ENCODE measurements at places on chromosomes 2 and 18.

DNA sequence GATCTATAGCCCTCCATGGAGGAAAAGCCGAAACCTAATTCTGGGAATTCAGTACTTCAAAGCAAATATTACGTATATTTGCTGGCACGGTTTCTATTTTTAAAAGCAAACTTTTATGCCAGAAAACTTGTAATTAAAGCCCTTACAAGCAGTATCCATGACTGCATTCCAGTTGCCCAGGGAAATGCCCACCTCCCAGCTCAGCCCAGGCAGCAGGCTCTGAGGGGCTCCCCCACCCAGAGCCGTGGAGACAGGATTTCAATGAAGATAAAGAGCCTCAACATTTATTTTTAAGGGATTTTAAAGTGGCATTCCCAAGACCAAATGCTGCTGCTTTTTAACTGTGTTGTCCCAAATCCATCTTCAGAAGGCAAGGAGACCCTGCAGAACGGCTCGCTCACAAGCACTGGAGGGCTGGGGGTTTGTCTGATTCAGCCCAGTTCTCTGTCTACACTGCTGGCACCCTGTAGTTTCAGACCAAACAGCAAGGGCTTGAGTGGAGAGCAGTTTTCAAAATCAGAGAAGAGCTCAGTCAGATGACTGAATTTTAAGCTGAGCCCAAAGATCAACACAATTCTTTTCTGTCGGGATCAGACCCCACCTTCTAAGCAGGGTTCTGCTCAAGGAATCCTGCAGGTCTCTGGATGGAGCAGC is 105.1 kb downstream of the KCNF1 start:
- no peak for DNase-seq

- DNase-seq, result no peak
These were observed 1408.2 kb upstream of the PIK3C3 start for GRCh38 chr18:40546875-40547274.

DNA sequence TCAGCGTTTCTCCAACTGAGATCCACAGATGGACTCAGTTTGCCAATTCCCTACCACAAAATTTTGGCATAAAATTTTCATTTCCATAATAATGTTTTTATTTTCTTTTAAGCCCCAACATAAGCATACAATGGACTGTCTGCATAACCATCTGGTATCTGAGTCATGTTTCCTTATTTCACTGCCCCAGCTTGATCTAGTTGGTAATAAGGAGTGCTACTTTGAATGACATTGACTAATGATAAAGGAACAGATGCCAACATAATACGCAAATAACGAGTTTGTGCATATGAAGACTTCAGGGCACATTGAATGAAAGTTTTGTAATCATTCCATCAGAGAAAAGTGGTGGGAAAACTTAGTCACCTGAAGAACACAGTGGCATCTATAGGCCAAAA is 8.8 kb upstream of the MBD2 start:
- DNase-seq, result no peak

DNA sequence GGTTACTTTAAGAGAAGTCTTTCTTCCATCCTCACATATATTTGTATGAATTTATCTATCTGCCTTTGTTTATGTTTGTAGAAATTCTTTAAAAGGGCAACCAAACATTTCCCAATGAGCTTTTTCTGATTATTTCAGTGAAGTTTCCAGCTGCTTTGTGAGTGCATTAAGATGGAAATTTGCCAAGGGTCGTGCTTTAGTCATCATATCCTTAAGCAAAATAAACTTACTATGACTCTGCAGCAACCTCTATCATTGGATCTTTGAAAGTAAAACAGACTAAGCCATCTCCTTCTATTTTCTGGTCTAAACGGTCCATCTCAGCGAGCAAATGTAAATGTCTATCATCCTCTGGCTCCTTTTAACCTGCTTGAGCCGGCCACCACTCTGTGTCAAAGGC is 489.3 kb downstream of the SOX11 start:
- no peak for DNase-seq

DNA sequence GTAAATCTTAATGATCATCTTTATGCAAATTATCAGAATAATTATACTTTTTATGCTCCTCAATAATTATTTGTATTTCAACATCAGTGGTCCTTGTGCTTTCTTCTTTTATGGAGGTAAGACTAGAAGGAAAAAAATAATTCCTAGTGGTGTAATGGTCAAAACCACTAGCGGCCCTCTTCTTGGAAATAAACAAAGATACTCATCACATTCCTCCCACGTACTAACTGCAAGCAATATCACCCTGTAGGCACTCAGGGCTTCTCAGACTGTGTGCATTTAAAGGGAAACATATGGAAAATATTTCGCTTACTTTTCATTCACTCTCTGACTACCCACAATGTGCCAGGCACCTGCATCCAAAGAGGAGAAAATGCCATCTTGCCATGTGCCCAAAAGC is 263.7 kb downstream of the DOK6 start:
- no peak for DNase-seq

DNA sequence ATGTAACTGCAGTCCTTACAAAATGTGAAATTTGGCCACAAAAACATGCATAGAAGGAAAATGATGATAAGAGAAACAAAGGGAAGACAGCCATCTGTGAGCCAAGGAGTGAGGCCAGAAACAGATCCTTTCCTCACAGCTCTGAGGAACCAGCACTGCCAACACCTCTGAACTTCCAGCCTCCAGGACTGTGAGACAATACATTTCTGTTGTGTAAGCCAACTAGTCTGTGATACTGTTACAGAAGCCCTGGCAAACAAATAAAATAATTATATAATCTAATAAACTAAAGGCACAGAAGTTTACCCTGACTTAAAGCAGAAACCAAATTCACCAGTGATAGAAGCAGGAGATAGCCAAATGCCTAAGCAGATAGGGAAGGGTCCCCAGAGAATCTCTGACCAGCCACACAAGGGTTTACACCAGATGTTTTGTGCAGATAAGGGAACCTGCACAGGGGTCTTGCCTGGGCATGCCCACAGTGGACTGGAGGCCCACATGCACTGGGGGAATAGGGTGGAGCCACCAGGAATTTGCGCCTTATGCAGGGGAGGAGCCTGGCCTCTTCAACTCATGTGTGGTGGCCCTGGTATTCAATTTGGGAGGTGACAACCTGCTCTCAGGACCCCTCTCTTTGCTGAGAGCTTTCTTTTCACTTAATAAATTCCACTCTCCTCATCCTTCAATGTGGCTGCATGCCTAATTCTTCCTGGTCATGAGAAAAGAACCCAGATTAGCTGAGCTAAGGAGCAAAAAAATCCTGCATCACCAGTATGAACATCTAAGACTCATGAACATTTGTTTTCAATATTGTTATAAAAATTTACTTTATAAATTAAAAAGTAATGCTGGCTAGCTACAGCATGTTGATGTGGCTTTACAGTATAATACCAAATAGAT is 3.8 kb upstream of the GCC2 start:
- no peak for DNase-seq

- DNase-seq, result no peak
These were observed 28.2 kb upstream of the BIN1 start for GRCh38 chr2:127134833-127135830.

DNA sequence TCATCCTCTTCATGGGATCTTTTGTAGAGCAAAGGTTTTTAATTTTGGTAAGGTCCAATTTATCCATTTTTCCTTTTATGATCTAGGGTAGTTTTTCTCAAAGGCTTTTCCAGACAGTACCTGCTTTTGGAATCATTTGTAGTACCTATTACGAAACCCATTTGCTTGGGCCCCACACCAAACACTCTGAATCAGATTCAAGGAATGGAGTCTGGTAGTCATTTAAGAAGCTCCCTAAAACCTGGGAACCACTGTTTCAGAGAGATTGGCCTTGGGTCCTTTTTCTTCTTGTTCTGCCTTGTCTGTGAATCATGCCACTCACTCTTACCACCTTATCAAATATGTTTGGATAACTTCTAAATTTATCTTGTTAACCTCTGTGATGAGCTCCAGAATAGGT is 40.3 kb downstream of the OSBPL6 start:
- no peak for DNase-seq

DNA sequence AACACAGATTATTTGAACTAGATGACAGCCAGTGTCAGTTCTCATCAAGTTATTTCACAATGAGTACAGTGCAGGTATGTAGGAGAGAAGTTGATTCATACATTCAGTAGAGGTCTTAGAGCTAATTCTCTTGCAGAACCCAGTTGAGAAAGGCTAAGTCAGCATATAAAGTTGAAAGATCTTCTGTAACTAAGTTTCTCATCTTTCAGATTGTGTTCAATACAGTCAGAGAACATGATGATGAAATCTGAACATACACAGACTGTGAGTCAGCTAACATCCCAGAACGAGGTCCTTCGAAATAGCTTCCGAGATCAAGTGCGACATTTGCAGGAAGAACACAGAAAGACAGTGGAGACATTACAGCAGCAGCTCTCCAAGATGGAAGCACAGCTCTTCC is 41.9 kb upstream of the LIMS1 start:
- no peak for DNase-seq

GRCh38 chr2:239835056-239835455 is 190.1 kb downstream of the NDUFA10 start:
- peak; percentile 6 for DNase-seq

DNA sequence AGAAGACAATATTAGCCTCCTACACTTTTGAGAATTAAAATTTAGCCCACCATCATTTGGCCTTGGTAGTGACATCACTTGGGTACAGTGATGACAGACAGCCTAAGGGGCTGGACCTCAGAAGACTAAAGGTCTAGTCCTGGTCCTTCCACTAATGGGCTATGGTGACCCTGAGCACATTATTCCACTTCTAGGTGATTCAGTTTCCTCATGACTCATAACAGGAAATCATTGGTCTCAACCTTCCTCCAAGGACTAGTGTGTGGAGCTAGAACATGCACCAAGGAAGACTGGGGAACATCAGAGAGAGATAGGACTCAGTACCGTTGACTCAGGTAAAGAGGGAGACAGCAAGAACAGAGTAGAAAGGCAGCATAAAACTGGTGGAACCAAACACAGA is 64.0 kb downstream of the TFCP2L1 start:
- no peak for DNase-seq

DNA sequence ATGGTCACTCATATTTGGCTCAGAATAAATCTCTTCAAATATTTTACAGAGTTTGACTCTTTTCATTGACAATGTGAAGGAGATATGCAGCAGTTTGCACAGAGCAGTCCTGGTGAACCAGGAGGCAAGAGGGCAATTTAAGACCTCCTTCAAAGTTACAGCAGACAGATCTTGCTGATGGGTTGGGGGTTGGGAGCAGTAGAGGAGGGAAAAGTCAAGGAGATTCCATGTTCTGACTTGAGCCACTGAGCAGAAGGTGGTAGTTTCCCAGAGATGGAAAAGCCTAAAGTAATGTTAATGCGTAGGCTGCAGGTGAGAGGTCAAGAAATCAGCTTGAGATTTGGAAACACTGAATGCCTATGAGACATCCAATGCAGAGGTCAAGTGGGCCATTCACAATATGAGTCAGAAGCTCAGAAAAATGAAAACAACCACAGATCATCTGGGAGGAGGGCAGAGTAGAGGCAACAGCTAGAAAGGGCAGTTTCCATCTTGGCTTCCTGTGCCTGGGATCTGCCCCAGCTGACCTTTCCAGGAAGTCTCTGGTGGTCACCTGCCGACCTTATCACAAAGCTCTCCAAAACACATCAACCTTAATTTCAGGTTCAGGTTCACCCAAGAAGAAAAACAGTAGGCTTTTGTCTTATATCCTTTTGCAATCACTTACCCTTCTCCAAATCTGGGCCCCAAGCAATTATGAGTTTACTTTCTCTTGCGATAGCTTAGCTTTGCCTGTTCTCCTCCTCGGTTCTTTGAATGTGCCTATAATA is 197.5 kb upstream of the ARL4C start:
- DNase-seq, result no peak

- no peak for DNase-seq
These were observed 359.2 kb downstream of the LRATD1 start for GRCh38 chr2:14991723-14992122.

GRCh38 chr18:45197526-45197970 is 417.7 kb upstream of the SLC14A2 start:
- DNase-seq, result no peak

GRCh38 chr2:216634370-216635148 is 1.3 kb downstream of the IGFBP2 start:
- no peak for DNase-seq

- no peak for DNase-seq
These were observed 144.3 kb downstream of the MAP4K4 start for GRCh38 chr2:101841679-101842327.

DNA sequence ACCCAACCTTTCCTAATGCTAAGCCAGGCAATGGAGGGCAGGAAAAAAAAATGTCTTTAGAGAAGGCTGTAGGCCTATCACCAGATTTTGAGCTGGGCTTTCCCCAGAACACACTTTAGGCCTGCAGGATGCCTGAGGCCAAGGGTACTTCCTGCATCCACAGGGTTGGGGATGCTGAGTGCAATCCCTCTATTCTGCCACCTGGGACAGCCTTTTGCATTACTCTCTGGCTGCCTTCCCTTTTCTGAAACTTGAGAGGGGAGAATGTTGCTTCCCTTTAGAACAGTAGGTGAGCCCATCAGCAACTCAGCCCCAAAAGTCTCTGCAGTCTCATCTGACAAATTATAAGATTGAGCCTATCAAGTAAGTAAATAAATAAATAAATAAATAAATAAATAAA is 195.2 kb downstream of the SLC8A1 start:
- no peak for DNase-seq

DNA sequence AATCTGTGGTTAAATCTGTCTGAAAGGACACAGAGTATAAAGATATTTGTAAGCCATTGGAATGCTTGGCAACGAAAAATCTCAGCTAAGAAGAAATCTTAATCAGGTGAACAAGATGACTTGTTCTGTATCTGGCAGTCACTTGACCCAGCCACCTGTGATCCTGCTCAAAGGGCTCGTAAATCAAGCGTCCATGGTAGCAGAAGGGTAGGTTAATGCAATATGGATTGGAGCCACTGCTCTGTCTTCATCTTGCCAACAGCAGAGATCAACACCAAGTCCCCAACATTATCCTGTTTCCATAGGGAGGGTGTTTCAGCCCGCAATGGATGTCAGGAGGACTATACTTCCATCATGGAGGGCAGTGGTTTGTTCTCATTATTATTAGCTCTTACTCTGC is 378.4 kb downstream of the CDH7 start:
- no peak for DNase-seq

- DNase-seq, result no peak
These were observed 225.1 kb downstream of the TFCP2L1 start for GRCh38 chr2:121059651-121060649.

- no peak for DNase-seq
These were observed 185.6 kb upstream of the COL3A1 start for GRCh38 chr2:188788621-188789020.

- DNase-seq, result no peak
These were observed 282.9 kb upstream of the SLC8A1 start for GRCh38 chr2:40734797-40735196.

DNA sequence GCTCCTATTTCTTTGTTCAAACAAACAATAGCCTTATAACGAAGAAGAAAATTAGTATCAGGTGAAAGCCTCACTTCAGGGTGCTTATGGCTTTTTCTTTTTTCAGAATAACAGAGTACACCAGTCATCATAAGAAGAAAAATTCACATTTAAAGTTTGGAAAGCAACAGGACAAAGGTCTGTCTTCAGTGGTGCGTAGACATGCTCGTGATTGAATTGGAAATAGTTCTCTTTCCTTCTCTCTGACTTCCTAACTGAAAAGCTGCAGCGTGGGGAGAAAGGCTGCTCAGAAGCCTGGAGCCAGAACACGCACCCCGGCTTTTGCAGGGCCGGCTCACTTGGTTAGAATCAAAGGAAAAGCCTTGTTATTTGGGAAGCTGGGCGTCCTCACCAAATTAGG is 127.6 kb upstream of the ZNF516 start:
- no peak for DNase-seq

- no peak for DNase-seq
These were observed 42.3 kb downstream of the DNER start for GRCh38 chr2:229672021-229672420.

Measured in stimulated activated CD4-positive, alpha-beta T cell treated with anti-CD3 and anti-CD28 coated beads, Interleukin-2, amount 100 ng/mL, for 24 hours (primary cell).